ENCODE measurements at places on chromosomes 6 and 20.
A peak's percentile ranks its signal among the peaks of the same experiment; 100 is the strongest.

DNA sequence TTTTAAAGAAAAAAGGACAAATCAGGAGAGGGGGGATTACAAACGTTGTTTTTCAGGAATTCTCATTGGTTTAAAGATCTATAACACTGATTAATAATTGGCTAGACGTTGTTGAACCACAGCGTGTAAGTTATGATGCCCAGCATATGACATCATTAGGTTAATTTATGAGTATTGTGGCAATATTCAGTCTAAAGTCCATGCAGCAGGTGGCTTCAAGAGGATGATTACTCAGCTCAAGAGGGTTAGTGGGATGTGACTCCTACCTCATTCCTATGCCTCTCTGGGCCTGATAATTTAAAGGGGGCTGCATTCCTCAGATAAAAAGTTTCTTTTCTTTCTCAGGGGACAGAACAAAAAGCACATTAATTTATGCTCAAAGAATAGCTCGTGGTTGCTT is 1309.0 kb downstream of the EPHA7 start:
- DNase-seq: no peak

DNA sequence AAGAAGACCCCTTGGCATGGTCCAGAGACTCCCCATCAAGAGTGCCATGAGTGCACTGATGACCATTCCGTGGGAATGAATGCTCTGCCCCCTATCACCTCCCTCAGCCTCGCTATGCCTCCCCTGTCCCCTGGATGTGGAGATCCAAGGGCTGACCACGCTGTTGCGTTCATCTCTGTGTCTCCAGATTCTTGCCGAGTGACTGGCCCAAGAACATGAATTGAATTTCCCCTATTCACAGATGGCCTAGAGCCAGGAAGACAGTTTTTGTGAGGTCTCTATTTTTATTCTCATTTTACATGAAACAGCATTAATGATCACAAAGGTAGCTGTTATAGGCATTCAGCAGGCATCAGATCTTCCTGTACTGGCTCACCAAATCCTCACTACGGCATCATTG is 33.6 kb downstream of the MAFB start:
- DNase-seq: no peak

DNA sequence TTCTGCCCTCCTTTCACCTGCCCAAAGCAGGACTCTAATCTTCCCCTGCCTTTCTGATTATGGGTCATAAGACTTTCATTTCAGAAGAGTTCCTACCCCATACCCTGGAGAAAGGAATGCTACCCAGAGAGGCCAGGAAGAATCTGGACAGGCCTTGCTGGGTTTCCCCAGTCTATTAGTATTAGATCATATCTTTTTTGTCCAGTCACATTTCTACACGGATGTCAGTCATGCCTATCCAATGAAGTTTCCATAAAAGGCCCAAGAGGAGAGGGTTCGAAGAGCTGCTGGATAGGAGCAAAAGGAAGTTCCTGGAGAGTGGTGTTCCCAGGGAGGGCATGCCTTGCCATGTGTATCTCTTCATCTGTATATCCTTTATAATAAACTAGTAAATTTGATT is 3.2 kb downstream of the POLH start:
- no peak for DNase-seq

DNA sequence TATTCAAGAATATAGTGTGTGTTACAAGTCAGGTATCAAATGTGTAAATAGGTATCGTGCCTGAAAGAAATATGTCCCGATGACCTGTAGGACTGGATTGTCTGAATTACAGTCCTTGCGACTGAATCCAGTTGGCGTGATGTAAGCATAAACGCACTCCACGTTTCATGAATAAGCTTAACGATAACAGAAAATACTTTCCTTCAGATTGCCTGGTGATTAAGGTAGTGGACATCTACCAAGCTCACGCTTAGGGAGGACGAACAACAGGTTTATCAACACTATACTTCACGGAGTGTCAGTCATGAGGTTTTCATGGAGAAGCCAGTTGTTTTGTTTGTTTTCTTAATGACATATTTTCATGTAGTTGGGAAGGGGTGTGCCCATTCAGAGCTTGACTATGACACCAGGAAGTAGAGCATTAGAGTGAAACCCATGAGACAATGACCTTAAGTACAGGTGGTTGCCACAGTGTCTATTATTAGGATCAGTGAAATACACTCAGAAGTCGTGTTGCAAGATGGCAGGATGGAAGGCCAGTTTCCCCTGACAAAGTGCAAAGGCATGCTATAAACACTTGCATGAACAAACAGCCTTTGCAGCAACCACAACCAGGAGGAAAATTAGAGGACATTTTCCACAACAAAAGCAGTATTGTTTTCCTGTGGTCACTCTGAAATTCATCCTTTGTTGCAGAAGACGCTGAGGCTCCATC is 305.8 kb upstream of the PRDM1 start:
- no peak for DNase-seq

DNA sequence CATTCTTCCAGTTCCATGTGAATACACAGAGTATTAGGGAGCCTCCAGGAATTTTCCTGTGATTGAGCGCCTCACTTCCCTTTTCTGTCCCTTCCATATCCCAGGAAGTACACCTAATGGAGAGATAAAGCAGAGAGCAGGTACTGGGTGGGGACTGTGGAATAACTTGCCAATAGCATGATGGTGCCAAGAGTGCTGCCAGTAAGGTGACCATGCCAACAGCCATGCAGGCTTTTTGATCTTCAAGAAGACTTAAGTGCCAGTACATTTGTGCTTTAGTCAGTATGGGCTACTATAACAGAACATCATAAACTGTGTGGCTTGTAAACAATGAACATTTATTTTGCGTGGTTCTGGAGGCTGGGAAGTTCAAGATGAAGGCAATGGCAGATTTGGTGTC is 160.2 kb upstream of the RIMS1 start:
- no peak for DNase-seq

DNA sequence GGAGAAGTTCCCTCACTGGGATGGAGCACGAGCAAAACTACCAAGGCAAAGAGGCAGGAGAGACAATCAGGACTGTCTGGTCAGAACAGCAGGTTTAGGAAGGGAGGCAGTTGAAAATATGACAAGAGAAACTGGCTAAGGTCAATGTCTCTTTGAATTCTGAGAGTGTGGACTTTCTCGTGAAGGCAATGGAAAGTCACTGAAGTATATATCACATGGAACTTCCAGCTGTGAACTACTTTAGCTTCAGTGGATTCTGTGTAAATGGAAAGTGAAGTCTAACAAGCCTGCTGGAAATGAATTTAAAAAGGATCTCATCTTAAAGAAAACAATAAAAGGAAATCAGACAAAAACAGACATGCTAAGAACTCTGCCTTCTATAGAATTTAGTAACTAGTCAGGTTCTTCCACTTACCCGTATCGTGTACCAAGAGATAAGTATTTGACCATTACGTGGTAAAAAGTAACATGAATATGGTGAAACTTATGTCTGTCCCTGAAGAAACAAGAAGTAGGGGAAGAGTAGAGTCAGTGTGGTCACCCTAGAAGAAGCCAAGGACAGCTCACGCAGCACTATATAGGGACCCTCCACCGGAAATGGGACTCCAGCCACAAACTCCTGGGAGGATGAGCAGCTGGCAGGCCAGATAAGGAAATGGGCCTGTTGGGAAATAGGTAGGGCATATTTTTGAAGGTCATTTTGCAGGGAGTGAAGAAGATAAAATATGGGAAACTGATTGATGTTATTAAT is 123.4 kb downstream of the MAP7 start:
- DNase-seq: no peak

DNA sequence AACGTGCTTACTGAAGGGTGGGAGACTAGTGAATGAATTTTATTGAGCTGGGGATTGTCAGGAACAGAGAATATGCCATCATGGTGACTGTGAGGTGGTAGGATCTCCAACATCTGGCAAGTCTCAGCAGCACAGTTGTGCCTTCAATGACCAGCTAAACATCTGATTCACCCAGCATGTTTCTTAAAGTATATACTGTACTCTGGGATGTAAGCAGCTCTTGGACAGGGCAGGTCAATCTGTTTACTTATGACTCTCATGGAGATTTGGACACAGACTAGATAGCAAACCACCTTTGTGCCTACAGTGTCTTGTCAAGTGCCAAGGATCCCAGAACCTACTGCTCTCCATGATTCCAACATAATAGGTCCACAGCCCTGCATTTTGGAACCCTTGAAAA is 801.0 kb upstream of the CITED2 start:
- DNase-seq: no peak

- peak; percentile 14 for DNase-seq
Observed at GRCh38 chr6:25279748-25280343, 672 bp downstream of the CARMIL1 start.

DNA sequence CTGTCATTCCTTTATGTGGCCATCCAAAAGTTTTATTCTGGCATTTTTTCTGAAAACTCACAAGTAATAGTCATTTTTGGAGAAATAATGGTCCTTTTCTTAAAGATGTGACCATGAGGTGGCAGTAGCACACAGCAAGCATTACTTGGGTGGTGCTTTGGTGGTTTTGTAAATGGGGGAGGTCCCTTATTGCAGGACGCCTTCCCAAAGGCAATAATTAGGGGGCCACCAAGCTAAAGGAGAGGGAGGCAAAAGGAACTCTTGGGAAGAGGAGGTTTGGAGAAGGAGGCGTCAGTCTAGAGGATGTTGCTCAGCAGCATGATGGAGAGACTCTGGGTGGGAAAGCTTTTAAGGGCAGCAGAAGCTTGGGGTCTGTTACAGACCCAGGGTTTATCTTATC is 422.6 kb upstream of the MMS22L start:
- DNase-seq: no peak

DNA sequence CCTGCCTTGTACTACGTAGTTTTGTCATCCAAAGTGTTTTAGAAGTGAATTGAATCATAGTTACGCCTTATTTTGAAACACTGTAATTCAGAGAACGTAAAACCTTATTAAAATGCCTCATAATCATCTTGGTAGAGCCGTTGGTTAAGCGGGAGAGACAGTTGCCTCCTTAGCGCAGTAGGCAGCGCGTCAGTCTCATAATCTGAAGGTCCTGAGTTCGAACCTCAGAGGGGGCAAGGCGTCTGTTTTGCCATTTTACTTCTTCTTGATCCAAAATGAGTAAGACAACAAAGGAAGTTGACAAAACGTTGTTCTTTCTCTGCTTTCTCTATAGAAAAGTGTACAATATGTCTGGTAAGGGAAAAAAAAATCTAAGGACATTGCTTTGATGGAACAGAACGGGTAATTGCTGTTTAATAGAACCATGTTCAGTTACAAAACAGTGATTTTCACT is 20.7 kb upstream of the TRIM27 start:
- DNase-seq: peak; percentile 52

DNA sequence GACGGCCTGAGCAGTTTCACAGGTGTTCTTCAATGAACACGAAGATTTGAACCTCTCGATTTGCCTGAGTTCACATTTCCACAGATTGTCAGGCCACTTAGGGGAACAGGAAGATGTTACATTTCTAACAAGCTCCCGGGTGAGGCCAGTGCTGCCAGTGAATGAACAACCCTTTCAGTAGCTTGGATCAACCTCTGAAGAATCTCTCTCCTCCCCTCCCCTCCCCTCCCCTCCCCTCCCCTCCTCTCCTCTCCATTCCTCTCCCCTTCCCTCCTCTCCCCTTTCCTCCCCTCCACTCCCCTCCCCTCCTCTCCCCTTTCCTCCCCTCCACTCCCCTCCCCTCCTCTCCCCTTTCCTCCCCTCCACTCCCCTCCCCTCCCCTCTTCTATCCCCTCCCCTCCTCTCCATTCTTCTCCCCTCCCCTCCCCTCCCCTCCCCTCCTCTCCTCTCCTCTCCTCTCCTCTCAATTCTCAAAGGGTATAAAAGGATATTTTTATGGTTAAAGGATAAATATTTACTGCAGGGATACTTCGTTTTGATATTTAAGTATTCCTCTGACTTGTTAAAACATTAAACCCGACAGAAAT is 114.1 kb upstream of the INSM1 start:
- no peak for DNase-seq

DNA sequence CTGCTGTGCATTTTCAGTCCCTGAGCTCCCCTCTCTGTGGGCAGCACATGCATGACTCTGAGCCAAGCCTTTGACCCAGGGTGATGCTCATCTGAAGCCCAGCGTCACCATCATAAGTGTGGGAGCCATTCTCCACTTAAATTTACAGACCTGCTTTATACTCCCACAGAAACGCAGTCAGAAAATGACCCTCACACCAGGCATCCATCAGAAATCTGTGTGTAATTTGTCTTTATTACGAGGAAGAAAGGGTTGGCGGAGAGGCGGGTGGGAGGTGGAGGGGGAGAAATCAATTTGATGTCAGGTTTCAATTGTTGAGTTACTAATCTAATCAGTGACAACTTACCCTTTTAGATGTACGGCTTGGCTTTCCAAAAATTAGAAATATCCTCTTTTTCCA is 353.6 kb downstream of the MAFB start:
- no peak for DNase-seq

DNA sequence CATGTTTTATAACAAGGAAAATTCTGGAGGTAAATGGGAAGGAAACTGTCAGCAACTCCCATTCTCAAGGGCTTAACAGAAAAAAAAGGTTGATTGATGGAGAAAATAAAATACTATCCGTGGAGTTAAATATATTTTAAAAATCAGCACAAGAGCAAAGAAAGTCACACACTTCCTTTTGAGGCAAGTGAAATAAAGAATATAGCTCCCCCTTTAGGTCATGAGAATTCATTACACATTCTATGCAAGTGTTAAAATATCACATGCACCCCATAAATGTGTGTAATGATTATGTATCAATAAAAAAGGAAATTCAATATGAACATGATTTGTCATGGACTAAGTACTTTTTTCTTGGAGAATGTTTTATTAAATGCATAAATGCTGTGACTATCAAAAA is 349.2 kb downstream of the TPBG start:
- no peak for DNase-seq

DNA sequence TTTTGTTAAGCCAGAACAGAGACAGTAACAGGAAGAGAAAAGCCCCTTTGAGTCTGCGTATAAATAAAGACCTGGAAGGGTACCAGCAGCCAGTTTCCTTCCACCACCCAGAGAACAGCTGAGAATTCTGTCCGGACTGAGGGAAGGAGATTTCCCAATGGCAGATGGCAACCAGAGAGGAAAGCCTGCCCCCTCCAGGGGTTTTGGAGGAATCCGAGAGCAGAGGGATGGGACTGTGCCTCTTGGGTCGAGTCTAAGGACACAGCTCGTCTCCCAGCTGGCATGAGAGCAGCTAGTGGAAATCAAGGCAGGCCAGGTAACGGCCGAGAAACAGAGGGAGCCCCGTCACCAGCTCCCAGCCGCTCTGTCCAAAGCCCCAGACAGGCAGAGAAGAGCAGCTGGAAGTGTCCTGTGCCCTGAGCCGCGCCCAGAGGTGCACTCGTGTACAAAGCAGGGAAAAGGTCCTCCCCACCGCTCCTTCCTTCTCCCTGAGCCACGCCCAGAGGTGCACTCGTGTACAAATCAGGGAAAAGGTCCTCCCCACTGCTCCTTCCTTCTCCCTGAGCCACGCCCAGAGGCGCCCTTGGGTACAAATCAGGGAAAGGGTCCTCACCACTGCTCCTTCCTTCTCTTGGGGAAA is 134.0 kb upstream of the SNX9 start:
- no peak for DNase-seq

- no peak for DNase-seq
Observed at GRCh38 chr6:14305624-14306023, 188.1 kb downstream of the CD83 start.

- DNase-seq: no peak
Observed at GRCh38 chr20:35571555-35571954, 29.7 kb downstream of the ERGIC3 start.
